ENCODE measurements at places on chromosomes 5 and 9.

- DNase-seq = no peak
Measured at GRCh38 chr5:156526081-156526925, 199.3 kb downstream of the SGCD start.

- DNase-seq = no peak
Measured at GRCh38 chr9:17556255-17556654, 22.6 kb upstream of the SH3GL2 start.

- DNase-seq = no peak
Measured at GRCh38 chr5:82375488-82376244, 97.5 kb upstream of the RPS23 start.

DNA sequence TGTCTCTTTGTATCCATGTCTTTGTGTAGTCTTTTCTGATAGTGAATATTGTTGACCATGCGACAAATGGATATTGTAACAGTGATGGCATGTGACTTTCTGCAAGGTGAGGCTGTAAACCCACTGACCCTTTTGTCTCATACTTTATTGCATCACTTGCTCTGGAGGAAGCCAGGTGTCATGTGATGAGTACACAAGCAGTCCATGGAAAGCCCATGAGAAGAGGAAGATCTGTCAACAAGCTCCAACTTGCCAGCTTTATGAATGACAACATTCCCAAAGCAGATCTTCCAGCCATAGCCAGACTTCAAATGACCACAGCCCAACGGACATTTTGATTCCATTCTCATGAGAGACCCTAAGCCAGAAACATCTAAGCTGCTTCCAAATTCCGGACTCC, 450.1 kb upstream of the ACTBL2 start:
- DNase-seq = no peak

DNA sequence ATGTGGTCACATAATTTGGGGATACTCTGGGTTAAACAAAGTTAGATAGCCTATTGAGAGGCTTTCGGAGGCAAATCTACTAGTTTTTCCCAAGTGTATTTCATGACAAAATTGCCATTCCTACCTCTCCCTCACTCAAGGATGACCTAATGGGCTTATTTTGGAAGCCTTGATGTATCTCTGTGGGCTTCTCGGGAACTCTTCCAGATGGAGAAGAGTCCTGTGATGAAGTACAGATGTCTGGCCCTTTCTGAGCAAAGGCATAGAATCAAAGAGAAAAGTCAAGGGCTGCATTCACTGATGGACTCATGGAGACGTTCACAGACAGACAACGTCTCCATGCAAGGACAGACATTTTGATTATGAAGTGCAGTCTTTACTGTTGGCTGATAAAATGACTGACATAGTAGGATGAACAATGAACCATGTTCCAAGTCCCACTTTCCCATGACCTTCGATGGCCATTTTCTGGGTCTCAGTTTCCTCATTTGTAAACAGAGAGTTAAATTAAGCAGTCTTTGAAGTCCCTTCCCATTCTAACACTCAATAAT, 347.2 kb upstream of the CD180 start:
- DNase-seq = no peak

- no peak for DNase-seq
Measured at GRCh38 chr5:139634028-139634325, 14.2 kb upstream of the CXXC5 start.
